ENCODE measurements at places on chromosomes 6 and 20.

DNA sequence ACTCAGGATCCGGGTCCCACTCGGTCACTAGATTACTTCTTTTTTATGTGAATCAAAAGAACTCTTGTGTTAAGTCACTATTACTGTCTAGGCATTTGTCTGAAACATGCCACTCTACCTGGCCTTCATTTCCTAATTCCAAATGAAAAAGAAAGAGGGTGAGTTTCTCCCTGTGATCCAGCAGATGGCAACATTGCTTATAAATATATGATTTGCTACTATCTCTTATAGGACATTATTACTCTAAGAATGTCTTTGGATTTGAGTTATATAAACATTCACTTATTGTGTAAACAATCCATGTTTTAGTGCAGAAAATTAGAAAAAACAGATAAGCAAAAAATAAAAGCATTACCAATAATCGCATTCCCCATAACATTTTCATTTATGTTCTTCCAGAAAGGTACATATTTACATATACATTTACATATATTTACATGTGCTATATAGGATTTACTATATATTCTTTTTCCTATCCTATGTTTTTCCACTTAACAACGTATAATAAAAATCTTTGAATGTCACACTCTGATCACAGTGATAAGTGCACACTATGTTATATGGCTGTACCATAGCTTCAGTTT, 66.9 kb downstream of the FAXC start:
- DNase-seq: no peak

GRCh38 chr20:47524015-47524784, 22.5 kb downstream of the NCOA3 start:
- DNase-seq: no peak

DNA sequence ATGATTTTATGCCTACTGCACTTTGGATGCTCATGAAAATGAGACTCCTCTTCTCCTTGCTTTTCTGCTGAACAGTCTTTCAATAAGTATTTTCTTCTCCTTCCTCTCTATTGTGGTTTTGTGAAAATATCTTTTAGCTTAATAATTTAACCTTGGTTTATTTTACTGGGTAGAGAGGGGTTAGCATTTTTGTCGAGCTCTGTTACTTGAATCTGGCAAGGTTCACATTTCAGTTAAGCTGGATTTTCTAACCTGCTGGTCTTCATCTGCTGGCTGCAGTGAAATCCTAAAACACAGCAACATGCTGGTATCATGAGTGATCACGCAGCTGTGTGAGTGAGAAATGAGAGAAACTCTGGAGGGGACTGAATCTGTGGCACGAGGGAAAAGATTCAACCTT, 222.7 kb upstream of the NOX3 start:
- no peak for DNase-seq

DNA sequence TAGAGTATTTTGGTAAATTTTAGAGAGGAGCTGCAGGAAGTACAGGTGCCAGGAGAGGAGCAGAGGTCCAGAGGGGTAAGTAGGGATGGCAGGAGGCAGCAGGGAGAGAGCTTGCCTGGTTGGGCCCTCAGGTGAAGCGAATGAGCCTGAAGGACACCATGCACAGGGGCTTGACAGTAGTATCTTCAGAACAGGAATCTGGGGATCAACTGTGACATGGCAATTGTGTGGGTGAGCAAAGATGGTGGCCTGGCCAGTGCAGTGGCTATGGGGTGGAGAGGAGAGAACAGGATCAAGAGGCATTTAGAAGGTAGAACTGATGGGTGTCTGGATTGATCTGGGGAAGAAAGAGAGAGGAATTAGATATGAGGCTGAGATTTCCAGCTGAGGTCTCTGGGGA, 68.7 kb upstream of the RNF24 start:
- DNase-seq: no peak

DNA sequence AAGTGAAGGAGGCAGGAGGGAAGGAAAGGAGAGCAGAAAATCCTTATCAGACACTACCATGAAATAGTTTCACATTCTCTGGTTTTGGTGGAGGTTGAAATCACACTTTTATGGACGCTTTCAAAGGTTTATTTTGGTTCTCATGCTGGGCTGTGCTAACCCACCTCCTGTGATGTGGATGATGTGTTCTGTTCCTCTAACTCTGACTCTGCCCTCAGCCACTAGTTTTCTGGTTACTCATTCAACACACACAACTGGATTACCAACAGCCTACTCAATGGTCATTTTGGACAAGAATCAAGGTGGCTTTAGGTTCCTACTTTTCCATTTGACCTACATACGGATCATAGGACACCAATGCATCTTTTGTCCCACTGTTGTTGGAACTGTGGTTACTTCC, 522.1 kb upstream of the BTBD3 start:
- DNase-seq: no peak

GRCh38 chr6:23016696-23017095, 447.3 kb downstream of the HDGFL1 start:
- no peak for DNase-seq

GRCh38 chr20:60752741-60753420, 499.2 kb upstream of the CDH4 start:
- DNase-seq: no peak

- no peak for DNase-seq
Measured at GRCh38 chr6:26476896-26477295, 19.1 kb downstream of the BTN2A1 start.

DNA sequence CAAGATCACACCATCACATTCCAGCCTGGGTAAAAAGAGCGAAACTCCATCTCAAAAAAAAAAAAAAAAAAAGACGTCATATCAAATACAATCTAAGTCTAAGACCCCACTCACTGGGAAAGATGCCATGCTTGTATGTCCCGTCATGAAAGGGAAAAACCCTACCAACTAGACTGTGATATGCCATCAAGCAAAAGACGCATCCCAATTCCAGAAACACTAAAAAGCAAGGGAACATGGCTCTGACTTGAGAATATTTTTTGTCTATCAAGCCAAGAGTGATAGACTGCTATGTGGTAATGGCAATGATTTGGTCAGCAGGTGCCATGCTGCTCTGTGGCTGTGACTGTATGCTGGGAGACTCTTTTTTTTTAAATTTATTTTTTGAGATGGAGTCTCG, 23.0 kb downstream of the LAMA5 start:
- DNase-seq: no peak

DNA sequence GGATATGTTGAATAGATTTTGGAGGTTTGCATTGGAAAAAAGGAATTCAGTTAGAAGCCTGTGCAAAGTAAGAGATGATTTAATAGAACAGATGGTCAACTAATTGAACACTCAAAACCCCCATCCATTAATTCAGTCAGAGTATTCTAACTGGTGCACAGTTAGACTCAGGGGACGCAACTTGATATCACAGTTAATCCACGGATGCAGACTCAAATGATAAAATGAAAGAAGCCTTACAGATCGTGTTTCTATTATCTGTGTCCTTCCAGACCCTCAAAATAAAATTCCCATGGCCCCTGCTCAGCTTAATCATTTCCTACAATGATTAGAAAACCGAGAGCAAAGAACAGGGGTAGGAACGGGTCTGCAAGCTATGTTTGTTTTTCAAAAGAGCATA, 45.4 kb upstream of the DTNBP1 start:
- peak; percentile 92 for DNase-seq
